ENCODE measurements at places on chromosomes 2 and 18. TPM values are rescaled to one million over a fixed set of nuclear protein-coding genes. Genes with fewer than 3 reads are reported as not detected.

The C2orf80 gene
- not detected for polyA plus RNA-seq

The COL5A2 gene
- polyA plus RNA-seq, result 29.1 TPM

The TCF7L1 gene
- polyA plus RNA-seq, result 22.3 TPM

The PROM2 gene
- 2.0 TPM for polyA plus RNA-seq

The HK2 gene
- polyA plus RNA-seq, result 123 TPM

The SLC9A2 gene
- 0.59 TPM for polyA plus RNA-seq

The HOXD10 gene
- 0.02 TPM for polyA plus RNA-seq

The ATP6V1C2 gene
- 1.7 TPM for polyA plus RNA-seq

The PRSS56 gene
- polyA plus RNA-seq, result not detected

The ZNF514 gene
- polyA plus RNA-seq, result 7.1 TPM

The EGR4 gene
- 0.05 TPM for polyA plus RNA-seq

The SLC19A3 gene
- 114 TPM for polyA plus RNA-seq

The SLC38A11 gene
- polyA plus RNA-seq, result 0.76 TPM

The MROH2A gene
- 2.2 TPM for polyA plus RNA-seq

The SIX3 gene
- not detected for polyA plus RNA-seq

The KLHL41 gene
- polyA plus RNA-seq, result 1.5 TPM

The GATA6 gene
- 21.4 TPM for polyA plus RNA-seq

The LDLRAD4 gene
- polyA plus RNA-seq, result 1.7 TPM

The ERCC3 gene
- polyA plus RNA-seq, result 16.4 TPM

The CRYGD gene
- polyA plus RNA-seq, result not detected

The DAW1 gene
- 1.1 TPM for polyA plus RNA-seq

The RAB27B gene
- polyA plus RNA-seq, result 1.2 TPM

The UBXN2A gene
- polyA plus RNA-seq, result 15.1 TPM

The MBD1 gene
- 29.6 TPM for polyA plus RNA-seq

The NETO1 gene
- not detected for polyA plus RNA-seq

The PDE1A gene
- polyA plus RNA-seq, result 1.3 TPM

The TUBA4B gene
- not detected for polyA plus RNA-seq

The DLX1 gene
- polyA plus RNA-seq, result 0.16 TPM

The RRM2 gene
- polyA plus RNA-seq, result 4.8 TPM

The ADD2 gene
- polyA plus RNA-seq, result 1.1 TPM

The GAREM1 gene
- 5.6 TPM for polyA plus RNA-seq

The NOL4 gene
- 0.77 TPM for polyA plus RNA-seq

The COLEC11 gene
- 19.6 TPM for polyA plus RNA-seq

The TUBA3E gene
- not detected for polyA plus RNA-seq
